ENCODE measurements at places on chromosomes 7 and 10.
A peak's percentile ranks its signal among the peaks of the same experiment; 100 is the strongest.

DNA sequence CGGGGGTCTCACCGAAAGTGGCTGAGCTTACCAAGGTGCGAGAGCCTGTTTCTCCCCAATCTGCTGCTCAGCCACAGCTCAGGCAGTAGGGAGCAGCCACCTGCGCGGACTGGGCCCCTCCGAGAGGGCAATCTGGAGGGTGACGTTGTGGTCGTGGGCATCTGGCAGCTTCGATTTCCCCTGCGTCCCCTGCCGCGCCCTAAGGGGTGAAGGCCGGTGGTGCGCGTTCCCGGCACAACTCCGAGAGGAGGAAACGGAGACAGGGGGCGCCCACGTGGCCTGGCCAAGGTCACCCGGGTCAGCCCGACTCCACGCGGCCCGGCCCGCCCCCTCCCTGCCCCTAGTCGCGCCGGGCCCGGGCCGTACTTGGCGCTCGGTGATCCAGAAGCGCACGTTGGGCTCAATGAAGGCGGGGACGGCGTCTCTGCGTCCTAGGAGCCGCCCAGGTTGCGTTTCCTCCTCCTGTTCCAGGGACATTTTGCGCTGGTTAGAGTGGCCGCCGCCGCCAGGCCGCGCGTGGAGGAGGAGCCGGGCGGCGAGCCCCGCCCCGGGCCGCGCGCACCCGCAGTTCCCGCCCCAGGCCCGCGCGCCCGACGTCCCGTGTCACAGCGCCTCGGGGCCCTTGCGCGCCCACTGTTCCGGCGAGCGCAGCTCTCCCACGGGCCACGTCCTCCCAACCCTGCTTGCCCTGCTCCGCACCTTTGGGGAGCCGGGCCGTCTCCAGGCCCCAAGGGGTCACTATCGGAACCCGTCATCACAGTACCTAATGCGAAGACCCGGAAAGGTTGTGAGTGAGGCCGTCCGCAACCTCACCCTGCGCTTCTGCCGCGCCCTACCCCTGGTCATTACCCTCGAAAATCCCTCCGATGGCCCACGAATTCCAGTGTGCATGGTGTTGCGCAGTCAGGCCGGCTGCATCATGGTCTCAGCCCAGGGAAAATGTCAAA lies at the start of gene SFXN4:
SFXN4 (minus strand) TSS at position 544 of the 947 bp plus-strand sequence; CDS start at position 477, 67 bp downstream.
- DNase-seq = peak; percentile 72

DNA sequence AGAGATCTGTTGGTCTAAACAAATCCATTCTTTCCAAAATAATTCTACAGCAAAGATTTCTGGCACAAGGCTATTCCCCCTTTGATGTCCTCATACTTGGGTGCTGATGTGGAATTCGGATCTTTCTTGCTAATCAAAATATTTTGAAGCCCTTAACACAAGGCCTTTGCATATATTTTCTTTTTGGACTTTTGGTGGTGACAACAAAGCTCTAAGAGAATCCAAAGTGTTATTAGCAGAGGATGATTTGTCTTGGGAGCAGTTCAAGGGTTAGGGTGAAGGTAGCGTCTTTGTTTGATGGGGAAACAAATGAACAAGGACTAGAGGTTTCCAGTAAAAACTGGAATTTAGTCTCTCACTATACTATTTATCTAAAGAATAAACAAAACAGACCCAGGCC lies 197.9 kb downstream of the CDCA7L start:
- DNase-seq = no peak

DNA sequence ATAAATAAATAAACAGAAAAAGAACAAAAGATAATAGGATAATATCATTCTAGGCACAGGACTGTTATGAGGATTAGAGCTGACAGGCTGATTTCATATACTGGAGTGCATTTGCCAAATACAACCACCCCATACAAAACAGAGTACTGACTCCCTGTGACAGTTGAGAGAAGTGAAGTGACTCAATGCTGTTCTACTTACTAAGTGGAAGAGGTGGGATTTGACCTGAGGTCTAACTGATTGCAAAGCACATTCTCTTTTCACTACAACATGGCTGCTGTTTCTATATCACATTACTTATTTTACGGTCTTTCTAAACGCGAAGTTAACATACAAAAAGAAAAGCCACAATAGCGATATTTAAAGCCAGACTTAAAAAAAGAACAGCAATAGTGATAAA lies 51.4 kb downstream of the ITGB1 start:
- no peak for DNase-seq

DNA sequence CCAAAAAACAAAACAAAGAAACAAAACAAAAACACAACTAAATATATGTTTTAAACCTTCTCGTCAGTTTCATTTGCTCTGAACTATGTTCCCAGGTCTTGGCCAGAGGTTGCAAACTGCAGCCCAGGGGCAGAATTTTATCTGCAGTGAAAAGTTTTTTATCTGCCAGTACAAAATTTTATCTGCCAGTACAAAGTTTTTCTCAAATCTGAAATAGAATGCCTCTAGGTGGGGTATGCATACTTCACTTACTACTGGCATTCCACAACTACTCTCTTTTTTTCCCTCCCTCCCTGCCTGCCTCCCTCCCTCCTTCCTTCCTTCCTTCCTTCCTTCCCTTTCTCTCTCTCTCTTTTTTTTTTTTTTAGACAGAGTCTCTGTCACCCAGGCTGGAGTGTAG lies 9.4 kb upstream of the CLDN3 start:
- DNase-seq = no peak

GRCh38 chr7:45328403-45328981 lies 170.9 kb downstream of the RAMP3 start:
- no peak for DNase-seq

GRCh38 chr10:13787015-13787421 lies 200.3 kb downstream of the PRPF18 start:
- DNase-seq = peak; percentile 77

GRCh38 chr10:30639946-30640786 lies 10.6 kb upstream of the LYZL2 start:
- peak; percentile 13 for DNase-seq

GRCh38 chr7:96414931-96415292 lies 93.0 kb upstream of the SLC25A13 start:
- DNase-seq = peak; percentile 3

- no peak for DNase-seq
Measured at GRCh38 chr7:149196151-149196704, 882 bp downstream of the ZNF282 start.

GRCh38 chr7:94741179-94741578 lies 85.2 kb upstream of the SGCE start:
- DNase-seq = no peak

GRCh38 chr10:49520122-49520775 lies 18.7 kb downstream of the ERCC6 start:
- no peak for DNase-seq

DNA sequence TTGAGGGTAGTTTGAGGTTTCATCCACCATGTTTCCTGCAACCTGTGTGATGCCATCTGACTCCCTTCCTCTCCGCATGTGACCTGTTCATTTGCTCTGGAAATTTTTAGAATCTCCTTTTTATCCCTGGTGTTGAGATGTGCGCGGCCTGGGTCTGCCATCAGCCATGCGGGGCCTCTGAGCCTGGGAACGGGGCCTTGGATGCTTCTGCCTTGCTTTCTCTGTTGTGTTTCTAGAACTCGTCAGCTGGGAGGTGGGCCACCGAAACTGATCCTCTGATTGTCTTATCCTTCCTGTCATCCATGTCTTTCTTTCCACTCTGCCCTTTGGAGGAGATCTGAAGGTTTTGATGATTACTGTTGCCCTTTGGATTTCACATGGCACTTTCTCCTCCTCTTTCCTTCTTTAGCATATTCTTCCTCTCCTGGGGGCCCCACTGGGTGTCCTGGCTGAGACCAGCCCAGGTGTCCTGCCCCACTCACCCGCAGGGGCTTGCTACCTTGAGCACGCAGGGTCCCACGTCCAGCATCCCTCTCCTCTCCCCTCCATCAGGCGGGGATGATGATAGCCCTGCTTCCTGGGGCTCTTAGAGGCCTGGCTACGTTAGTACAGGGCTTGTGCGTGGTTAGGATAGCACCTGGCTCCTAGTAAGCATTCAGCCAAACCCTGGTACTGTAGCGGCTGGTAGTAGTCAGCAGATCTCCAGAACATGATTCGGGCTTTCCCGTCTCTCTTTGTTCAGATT lies 29.9 kb downstream of the PPP2R2D start:
- no peak for DNase-seq

- DNase-seq = no peak
Measured at GRCh38 chr10:77675347-77675746, 37.7 kb upstream of the KCNMA1 start.

- no peak for DNase-seq
Measured at GRCh38 chr10:111123883-111124282, 47.1 kb downstream of the ADRA2A start.

DNA sequence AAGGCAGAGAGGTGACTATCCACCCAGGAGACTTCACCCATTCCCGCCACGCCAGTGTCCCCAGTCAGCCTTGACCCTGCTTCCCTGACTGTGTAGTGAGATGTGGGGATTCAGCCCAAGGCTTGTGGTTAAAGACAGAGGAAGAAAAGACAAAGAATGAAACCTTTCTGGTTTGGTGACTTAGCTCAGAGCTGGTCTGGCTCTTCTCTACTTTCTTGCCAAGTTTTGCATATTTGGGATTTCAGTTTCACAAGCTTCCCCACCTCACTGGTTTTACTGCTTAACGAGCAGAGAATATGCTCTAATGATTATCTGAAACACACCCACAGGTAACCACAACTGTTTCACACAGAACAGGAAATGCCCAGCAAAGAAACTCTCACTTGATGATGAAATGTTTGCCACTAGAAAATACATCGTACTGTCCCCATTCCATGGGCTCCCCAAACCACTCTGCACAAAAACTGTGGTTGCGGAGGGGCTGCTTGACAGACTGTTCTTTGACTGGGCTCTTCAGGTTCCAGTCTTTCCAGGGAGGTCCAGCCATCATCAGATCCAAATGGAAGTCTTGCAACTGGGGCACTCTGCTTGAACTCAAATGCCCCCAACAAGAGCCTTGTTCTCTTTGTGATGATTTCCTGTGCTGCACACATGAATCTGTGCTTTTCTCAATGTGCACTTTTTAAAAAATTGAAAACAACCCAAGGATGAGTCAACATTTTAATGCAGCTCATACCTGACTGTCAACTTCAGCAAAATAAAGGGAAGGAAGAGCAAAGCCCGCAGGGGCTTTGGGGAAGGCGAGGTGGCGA lies 95.5 kb downstream of the CTBP2 start:
- no peak for DNase-seq

DNA sequence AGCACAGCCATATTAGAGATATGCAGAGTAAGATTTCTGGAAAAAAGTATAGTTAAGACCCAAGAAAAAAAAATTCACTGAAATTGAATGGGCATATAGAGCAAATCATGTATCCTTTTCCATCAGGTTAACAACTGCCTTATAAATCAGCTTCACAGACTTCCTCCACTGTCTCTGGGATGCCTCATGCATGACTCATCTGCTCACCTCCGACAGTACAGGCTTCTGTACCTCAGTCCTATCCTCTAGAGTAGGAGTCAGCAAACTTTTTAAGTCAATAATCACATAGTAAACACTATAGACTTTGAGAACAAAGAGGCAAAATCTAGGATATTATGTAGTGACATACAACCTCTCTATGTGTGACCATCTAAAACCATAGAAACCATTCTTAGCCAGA lies 211.6 kb upstream of the SP8 start:
- DNase-seq = no peak

GRCh38 chr10:22321156-22321923 lies 441 bp downstream of the BMI1 start:
- DNase-seq = peak; percentile 49

GRCh38 chr7:64656489-64656888 lies 9.4 kb upstream of the ZNF107 start:
- no peak for DNase-seq

DNA sequence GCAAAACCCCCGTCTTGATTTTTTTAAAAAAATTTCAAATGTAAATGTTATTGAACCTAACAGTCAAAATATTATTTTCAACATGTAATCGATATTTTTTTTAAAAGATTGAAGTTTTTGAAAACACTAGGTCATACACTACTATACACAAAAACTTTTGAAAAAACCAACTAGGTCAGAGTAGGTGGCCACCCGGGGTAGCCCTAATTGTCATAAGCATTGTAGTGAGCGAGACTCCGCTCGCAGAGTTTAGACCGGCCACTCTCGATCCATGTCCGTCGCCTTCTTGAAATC lies 417 bp downstream of the RFC2 start:
- no peak for DNase-seq

DNA sequence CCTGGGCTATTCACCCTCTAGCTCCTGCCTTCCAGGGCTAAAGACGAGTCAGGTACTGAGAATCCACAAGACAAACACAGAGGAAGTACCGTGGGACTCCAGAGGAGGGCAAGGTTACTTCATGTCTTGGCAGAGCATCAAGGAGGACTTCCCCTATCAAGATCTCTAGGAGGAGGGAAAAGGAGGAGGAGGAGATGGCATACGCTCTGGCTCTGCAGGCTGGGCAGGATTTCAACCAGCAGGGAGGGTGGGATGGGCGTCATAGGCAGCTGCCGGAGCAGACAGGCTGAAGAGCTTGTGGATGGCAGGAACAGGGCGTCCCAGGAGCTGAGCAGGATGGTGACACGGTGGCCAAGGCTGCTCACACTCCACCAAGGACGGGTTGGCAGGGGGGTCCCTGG lies 21.3 kb downstream of the MDH2 start:
- DNase-seq = no peak

DNA sequence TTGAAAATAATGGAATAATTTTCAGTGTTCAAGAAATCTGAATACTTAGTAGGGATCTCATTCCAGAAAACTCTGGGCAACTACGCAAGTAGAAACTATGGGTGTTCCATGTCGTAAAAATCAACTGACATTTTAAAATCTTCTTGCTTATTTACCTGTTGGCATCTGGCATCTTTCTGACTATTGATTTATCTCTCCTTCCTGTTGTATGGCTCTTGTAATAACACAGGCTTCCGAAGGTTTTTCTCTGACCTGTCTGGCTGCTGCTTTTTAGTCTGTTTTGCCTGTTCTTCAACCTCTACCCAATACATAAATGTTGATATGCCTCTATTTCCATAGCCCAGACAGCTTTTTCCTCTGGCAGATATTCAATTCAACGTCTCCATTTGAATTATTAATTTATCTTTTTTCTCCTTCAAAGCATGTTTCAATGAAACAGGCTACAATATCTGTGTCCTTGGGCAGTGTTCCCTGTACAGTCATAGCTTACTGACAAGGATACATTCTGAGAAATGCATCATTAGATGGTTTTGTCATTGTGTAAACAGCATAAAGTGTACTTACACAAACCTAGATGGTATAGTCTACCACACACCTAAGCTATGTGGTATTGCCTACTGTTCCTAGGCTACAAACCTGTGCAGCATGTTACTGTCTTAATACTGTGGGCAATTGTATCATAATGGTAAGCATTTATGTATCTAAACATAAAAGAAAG lies 105.9 kb upstream of the ETV1 start:
- no peak for DNase-seq

- no peak for DNase-seq
Measured at GRCh38 chr10:86306628-86307278, 59.8 kb downstream of the GRID1 start.

- no peak for DNase-seq
Measured at GRCh38 chr7:113338071-113338696, 219.8 kb upstream of the SMIM30 start.

DNA sequence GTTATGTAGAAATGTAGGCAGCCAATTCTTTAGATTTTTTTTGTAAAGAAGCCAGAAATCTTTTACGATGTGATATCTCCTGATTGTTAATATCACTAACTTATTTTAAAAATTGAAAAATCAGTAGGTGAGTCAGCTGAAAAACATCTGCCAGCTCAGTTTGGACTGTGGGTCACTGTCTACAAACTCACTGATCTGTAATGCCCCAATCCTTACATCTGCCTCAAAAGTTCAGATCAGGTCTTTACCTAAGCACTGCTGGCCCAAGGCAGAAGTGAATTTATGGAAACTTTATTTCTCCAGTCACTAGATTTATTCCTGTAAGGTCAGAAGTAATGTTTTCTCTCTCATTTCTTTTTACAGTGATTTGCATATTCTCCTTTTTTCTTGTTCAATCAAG lies 31.0 kb upstream of the FAM13C start:
- no peak for DNase-seq

- peak; percentile 59 for DNase-seq
Measured at GRCh38 chr10:6014241-6014761, 37.0 kb upstream of the IL15RA start.

Data from effector CD4-positive, alpha-beta T cell (primary cell).